ENCODE measurements at places on chromosomes 6 and 20. TPM values are rescaled to one million over a fixed set of nuclear protein-coding genes. Genes with fewer than 3 reads are reported as not detected.

The SUMO4 gene
- 4.8 TPM for total RNA-seq

The CABLES2 gene
- total RNA-seq, result 9.3 TPM

The SPDEF gene
- total RNA-seq, result not detected

The RAET1G gene
- 3.8 TPM for total RNA-seq

The PRICKLE4 gene
- 20.7 TPM for total RNA-seq

The VSTM2L gene
- 1.6 TPM for total RNA-seq

The MOCS1 gene
- total RNA-seq, result 15.8 TPM

The RSPO4 gene
- 0.95 TPM for total RNA-seq

The CBLN4 gene
- not detected for total RNA-seq

The HCK gene
- 0.54 TPM for total RNA-seq

The GUCA1A gene
- total RNA-seq, result 0.62 TPM

The BPIFB1 gene
- total RNA-seq, result not detected

The TMEM217 gene
- 5.4 TPM for total RNA-seq

The C2 gene
- total RNA-seq, result 0.82 TPM

The TTK gene
- total RNA-seq, result 6.6 TPM

The BPIFA1 gene
- not detected for total RNA-seq

The NOTCH4 gene
- 151 TPM for total RNA-seq

The DEFB123 gene
- total RNA-seq, result not detected
